Activated T-cell treated with anti-CD3 and anti-CD28 coated beads, Interleukin-2, amount 50 U/mL, for 72 hours (primary cell): ENCODE measurements at places on chromosomes 13 and 19. TPM values are rescaled to one million over a fixed set of nuclear protein-coding genes. Genes with fewer than 3 reads are reported as not detected.

GRCh38 chr13:25248071-25248470 is 39.2 kb downstream of the MTMR6 start:
- no peak overlapping the region for H3K27ac ChIP-seq
- DNase-seq, result no peak
- no peaks in the 10 kb centered on the region for H3K4me1 ChIP-seq
- H3K27me3 ChIP-seq, result no peaks in the 10 kb centered on the region
- no peaks in the 10 kb centered on the region for H3K36me3 ChIP-seq

DNA sequence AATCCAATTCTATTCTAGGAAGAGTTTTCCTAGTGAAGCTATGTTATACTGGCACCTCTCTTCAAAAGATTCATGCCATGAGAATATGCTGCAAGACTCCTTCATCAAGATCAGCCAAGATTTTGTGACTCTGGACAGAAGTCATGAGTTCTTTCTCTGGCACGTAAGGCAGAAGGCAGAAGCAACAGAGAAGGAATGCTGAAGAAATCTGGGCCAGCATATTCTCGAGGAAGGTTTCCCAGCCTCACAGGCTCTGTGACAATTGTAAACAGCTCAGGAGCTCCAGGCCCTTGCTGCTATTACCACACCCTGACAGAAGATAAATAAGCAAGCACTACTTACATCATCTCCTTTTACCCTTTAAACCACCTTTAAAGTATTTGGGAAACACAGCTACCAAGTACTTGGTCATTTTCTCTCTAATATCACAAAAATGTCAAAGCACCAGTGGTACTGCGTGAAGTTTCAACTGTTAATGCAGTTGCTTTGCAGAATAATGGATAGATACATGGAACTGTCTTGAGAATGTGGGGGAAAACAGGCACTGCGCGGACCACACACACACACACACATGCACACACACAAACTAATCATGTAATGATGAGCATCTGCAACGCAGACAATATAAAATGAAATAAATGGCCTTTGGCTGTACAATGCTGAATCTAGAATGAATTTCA is 55.4 kb downstream of the INTS6 start:
- peaks cover 44% of the 10 kb centered on the region for H3K4me1 ChIP-seq
- no peaks in the 10 kb centered on the region for H3K27me3 ChIP-seq
- H3K4me3 ChIP-seq, result no peak overlapping the region
- peak overlapping the region; percentile 77 for H3K27ac ChIP-seq
- H3K36me3 ChIP-seq, result peaks cover 5% of the 10 kb centered on the region

Gene ARL11
- total RNA-seq, result 0.65 TPM

Gene KLK11
- total RNA-seq, result not detected
